CD4-positive, alpha-beta T cell treated with Interleukin-6 at 100 ng/mL for 8 hours (primary cell): ENCODE measurements at places on chromosomes 2 and 18.

DNA sequence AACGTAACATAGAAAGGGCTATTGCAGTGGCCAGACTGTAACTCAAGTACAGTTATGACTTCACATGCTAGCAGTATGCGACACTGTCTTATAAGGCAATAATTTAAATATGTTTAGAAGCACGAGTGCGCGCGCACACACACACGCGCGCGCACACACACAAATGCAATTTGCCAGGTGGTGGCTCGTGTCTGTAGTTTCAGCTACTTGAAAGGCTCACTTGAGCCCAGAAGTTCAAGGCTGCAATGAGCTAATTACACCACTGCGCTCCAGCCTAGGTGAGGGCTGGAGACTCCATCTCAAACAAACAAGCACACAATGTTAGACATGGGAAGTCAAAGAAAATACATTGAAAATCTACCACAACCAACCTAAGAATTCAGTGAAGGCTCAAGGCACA is 103.7 kb downstream of the USP34 start:
- no peak for DNase-seq

DNA sequence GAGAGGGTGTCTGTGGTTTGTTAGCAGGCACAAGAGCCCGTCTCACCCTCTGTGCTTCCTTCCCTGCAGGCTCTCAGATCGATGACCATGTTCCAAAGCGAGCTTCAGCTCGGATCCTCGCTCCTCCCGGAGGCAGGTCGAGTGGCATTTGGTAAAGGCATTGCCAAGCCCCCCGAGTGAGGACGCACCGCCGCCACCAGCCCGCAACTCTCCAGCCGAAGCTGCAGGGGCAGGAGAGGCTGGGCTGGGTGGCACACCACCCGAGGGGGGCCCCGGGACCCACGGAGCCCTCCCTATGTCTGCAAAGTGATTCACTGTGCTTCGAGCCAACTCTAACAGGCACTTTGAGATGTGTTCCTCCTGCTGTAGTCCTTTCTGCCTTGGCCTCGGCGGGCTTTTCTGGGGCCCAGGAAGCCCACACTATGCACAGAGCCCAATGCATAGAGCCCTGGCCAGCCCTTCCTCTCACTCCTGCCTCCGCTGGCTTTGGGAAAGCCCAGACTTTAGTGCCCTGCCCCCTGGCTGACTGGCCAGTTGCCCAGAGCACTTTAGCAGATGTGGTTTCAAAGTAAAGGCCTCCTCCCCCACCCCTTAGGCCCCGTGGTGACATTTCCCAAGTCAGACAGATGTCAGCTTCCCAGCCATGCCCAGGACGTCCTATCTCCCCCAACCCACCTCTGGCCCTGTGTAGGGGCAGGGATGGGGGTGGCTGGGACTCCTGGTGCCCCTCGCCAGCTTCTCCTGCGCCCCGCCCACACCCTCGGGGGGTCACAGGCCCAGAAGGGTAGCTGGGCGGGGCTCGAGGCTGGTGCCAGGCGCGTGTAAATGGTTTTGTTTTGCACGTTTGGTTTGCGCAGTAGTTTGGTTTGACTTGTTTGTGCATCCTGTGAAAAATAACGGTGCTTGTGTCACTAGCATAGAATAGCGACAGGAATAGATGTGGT is 23.3 kb upstream of the MAPRE3 start:
- DNase-seq = no peak

DNA sequence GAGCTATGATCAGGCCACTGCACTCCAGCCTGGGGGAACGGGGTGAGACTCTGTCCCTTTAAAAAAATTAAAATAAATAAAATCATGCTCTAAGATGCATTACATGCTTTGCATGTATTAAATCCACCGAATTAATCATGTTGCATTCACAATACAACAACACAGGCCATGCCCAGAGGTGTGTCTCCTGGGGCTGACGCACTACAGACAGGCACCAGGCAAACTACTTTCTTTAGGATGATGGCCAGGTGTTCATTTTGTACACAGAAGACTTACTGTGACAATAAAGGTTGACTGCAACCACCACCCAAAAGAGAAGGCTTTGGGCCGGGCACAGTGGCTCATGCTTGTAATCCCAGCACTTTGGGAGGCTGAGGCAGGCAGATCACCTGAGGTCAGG is 226.8 kb upstream of the PXDN start:
- no peak for DNase-seq

GRCh38 chr2:61898810-61899209 is 6.7 kb upstream of the COMMD1 start:
- no peak for DNase-seq

DNA sequence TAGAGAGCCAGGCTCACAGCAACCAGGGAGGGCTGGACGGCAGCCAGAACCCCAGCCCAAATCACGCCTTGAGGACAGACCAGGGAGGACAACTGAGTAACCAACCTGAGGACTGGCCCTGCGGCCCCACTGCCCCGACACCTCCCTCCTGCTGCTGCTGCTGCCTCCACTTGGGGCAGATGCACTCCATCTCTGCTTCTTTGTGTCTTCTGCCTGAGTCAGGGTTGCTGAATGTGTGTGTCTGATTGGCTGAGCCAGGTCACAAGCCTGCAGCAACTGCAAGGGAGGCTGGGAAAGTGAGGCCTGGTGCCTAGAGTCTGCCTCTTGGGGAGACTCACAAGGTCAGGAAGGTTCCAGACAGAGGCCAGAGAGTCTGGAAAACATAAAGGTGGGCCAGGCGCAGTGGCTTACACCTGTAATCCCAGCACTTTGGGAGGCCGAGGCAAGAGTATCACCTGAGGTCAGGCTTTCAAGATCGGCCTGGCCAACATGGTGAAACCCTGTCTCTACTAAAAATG is 83.4 kb downstream of the ZFP36L2 start:
- DNase-seq = peak; percentile 64

DNA sequence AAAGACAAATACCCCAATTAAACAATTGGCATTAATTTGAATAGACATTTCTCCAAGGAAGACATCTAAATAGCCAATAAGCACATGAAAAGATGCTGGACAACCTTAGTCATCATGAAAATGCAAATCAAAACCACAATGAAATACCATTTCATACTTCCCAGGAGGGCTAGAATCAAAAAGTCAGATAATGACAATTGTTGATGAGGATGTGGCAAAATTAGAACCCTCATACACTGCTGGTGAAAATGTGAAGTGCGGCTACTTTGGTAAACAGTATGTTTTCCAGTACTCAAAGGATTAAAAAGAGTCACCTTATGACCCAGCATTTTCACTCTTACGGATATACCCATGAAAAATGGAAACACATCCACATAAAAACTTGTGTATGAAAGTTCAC is 91.6 kb downstream of the FIGN start:
- DNase-seq = no peak

DNA sequence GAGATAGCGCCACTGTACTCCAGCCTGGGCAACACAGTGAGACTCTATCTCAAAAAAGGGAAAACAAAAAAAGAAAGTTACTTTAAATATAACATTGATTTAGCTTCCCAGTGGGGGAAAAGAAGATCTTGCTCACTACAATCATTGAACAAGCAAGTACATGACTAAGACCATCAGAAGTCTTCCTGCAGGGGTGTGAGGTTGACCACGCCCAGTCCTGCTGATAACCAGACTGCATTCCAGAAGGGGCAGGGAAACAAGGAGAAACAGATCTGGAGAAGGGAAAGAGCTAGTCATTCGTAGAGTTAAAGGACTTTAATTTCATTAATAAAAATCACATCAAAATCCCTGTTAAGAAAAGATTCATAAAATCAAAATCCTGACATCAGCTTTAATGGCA is 77.5 kb downstream of the EPHA4 start:
- DNase-seq = no peak

- no peak for DNase-seq
Observed at GRCh38 chr2:16319551-16320121, 346.0 kb downstream of the CYRIA start.

GRCh38 chr2:127321303-127321702 is 27.4 kb upstream of the ERCC3 start:
- DNase-seq = no peak

DNA sequence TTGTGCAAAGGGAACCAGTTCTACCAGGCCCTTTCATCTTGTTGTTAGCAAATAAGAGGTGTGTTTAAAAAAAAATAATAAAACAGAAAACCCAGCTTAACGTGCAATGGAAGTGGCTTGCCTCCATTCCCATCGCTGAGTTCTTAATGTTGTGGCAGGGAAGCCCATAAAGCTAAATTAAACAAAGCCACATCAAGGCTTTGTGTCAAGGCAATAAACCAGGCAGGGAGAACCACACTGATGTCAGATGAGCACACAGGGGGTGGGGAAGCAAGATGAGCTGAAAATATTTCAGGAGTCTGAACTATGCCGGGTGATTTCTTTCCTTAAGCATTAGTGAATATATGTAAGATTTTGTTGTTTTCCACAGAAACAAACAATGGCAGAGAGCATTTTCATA is 73.5 kb downstream of the PHLPP1 start:
- no peak for DNase-seq

DNA sequence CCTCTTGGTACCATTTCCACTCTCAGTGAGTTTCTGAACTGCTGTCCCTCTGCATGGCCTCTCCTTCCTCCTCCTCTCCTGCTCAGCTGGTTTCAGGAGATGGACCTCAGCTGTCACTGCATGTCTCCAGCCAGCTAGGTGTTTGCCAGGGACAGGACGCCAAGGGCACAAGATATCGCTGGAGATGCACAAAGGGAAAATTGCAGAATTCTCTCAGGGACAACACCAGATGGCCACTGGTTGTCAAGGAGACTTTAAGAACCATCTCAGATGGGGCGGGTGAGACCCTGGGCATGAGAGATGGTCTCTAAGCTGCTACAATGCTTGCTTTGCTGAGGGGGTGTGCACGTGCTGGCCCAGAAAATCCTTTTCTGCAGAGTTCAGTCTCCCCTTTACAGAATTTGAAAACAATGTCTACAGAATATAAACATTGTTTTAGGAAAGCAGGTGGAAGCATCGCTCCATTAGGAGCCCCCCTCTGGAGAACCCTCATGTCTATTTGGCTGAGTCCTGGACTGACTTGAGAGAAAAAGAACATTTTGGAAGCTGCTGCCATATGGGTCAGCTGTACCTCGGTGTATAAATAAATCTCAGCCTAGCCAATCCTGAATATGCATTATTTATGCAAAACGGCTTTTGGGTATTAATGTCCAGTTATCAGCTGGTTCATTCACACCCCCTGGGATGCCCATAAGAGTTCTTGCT is 57.8 kb upstream of the SPP2 start:
- no peak for DNase-seq

GRCh38 chr2:89848763-89849368 is 1157.4 kb downstream of the RPIA start:
- no peak for DNase-seq

DNA sequence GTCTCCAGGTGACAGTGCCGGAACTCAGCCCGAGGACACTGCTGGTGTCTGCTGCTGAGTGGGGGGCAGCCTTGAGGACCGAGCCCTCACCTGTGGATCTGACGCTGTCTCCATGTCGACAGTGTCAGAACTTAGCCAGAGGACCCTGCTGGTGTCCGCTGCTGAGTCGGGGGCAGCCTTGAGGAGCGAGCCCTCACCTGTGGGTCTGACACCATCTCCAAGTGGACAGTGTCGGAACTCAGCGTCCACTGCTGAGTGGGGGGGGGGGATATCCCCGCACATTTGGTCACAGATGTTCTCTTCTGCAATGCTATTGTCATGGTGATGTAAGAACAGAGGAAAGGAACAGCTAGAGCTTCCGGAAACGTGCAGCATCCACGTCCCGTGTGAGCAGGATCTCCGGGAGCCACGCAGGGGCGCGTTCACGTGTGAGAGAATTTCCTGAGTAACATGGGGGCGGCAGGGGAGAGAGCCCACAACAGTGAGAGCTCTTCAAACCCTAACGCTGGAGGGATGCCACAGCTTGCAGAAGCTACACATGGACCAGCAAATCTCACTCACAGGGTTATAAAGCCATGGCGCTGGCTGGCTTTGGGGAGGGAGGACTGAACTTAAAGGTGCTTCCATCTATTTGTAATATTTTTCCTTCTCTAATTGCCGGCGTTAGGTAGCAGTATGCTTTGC is 250.7 kb upstream of the SALL3 start:
- no peak for DNase-seq

DNA sequence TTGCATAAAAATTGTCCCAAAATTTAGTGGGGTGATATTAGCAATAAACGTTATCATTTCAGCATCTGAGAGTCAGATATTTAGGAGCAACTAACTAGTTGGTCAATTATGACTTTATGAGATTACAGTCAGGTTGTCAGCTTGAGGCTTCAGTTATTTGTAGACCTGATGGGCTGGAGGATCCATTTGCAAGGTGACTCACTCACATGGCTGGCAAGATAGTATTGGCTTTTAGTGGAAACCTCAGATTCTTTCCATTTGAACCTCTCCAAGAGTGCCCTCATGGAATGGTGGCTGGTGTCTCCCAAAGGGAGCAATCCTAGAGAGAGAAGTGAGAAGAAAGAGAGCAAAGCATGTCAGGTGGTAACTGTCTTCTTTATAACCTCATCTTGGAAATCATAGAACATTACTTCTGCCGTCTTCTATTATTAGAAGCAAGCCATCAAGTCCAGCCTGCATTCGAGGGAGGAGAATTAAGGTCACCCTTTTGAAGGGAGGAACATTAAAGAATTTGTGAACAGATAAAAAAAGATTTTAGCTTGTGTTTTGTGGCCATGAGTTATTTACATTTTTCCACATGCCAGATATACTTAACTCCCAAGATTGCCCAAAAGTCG is 92.5 kb downstream of the HAUS1 start:
- no peak for DNase-seq

GRCh38 chr2:57908736-57909161 is 137.9 kb upstream of the VRK2 start:
- no peak for DNase-seq

- no peak for DNase-seq
Observed at GRCh38 chr2:229206548-229206947, 64.5 kb downstream of the PID1 start.

DNA sequence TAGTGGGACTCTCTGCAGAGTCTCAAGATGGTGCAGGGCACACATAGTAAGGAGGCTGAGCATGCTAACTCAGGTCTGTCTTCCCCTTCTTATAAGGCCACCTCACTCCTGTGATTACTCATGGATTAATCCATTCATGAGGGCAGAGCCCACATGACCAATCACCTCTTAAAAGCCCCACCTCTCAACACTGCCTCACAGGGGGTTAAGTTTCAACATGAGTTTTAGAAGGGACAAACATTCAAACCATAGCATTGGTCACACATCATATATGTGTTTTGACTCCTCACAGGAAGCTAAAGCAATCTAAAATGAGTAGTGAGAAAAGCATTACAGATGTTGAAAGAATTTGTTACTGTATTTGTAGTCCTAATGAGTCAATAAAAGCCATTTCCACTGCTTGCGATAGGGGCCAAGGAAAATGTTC is 57.5 kb downstream of the DTNA start:
- DNase-seq = no peak
